HuH-7 (cell line): ENCODE measurements at places on chromosomes 11 and 22.

GRCh38 chr11:92554688-92555087, 330.1 kb downstream of the FAT3 start:
- no peak for DNase-seq

GRCh38 chr22:48579043-48579927, 1248.4 kb downstream of the BRD1 start:
- no peak for DNase-seq

- DNase-seq: no peak
Measured at GRCh38 chr11:57477507-57478189, 17.3 kb downstream of the RTN4RL2 start.

- no peak for DNase-seq
Measured at GRCh38 chr22:23908587-23909205, 14.5 kb downstream of the MIF start.

DNA sequence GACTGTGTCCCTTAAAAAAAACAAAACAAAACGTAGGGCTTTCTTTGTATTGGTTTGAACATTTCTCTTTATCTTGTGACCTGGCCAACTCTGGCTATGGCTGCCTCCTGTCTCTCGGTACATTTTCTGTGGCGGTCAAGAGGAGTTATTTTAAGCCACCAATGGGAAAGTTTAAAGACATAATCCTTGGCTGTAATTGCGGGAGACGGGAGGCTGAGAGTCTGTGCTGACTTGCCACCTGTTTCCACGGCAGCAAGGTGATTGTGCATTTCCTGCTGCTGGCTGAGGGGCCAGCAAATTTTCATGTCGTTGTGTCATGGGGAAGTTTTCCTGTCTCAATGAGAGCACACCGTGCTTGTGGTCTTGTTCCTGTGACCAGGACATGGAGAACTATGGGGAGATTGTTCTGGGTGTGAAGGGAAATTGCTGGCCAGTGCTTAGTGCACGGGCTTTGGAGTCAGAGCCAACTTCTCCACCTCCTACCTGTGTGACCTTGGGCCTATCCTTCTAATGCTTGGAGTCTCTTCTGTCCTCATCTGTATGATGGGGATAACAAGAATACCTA, 11.0 kb downstream of the PTPRJ start:
- no peak for DNase-seq

DNA sequence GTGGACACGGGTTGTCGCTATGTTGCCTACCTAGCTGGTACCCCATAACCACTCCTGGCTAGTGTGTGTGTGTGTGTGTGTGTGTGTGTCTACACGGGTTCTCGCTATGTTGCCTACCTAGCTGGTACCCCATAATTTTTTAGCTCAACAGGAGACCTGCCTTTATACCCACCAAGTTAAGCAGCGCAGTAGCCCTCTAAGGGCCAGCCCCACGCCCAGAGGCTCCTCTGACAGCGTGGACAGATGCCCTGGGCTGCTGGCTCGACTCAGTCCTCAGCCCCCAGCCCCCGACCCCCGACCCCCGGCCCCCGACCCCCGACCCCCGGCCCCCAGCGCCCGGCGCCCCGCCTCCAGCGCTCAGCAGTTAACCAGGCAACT, 351 bp upstream of the AKIP1 start:
- no peak for DNase-seq

DNA sequence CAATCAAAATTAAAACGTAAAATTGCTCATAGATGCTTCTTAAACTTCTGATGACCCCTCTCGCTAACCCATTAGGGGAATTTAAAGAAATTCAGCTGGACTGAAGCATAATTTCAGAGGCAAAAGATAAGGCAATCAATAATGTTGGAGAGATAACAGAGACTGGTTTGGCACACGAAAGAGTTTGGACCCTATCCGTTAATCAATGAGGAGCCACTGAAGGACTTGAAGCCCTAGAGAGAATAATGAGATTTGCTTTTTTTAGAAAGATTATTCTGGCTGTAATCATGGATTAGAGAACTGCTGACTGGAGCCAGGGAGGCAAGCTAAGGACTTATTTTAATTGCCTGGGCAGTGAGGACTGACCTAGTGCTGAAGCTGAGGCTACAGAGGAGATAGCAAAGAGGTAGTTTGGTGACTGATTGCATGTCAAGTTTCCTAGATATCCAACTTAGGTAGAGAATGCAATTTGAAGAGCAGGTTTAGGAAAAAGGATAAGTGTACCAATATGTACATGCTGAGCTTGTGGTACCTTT, 11.9 kb upstream of the ARHGAP42 start:
- no peak for DNase-seq

DNA sequence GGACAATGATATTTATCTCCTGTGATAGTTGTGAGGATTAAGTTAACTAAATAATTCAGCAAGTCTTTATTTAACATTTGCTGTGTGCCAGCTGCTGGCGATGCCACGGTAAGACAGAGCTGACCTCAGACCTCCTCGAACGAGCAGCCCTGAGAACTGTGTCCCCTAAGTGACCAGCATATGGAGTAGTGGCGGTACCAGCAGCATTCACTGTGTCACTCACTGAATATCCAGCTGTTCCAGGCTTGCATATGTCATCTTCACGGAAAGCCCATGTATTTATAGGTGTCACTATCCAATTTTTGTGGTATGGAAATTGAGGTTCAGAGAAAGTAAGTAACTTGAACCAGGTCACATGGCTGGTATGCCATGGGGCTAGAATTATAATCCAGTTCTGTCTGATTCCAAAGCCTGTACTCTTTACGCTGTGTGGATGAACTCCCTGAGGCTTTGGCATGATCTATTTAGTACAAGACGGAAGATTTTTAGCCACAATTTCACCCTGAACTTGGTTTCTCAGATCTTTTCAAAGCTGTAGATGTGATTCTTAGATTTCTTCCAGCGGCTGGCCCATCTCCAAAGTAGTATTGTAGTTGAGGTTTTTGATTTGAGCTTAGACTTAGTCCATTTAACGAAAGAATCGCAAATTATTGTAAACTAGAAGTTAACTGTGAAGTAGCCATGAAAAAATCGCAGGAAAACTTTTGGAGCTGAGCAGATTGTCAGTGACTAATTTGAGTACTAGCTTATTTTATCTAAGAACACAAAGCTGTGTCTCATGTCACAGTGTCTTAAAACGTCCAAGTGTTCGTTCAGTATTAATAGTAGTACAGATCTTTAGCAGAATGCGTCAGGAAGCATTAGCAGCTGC, 49.4 kb upstream of the MYO18B start:
- no peak for DNase-seq

DNA sequence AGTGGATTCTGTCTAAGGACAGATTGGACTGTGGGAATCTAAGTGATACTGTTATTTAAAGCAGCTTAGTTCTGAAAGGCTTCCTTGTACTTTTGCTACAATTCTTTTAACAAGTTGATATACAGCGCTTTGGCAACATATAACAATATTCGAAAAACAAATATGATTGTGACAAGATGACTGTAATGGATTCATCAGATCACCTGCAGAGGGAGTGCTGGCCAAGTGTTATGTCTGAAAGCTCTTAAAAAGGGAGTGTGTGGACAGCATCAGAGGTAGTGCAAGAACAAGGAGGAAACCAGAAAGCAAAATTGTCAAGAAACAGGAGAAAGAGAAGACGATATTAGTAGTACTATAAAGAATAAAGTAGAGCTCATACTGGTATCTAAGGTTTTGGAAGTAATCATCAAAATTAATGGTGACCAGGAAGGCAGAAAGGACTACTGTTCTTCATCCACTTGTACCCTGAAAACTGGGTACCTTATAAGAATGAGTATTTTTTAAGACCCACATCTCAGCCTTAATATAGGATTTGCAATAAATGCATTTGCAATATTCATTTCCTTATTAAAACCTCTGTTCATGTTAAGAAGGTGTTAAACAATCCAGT, 1112.0 kb upstream of the CCDC90B start:
- DNase-seq: peak; percentile 6

- no peak for DNase-seq
Measured at GRCh38 chr11:124081483-124081882, 33.8 kb upstream of the VWA5A start.

- no peak for DNase-seq
Measured at GRCh38 chr11:86062719-86063118, 6.2 kb downstream of the PICALM start.

- DNase-seq: no peak
Measured at GRCh38 chr11:68549789-68550484, 89.4 kb downstream of the PPP6R3 start.

DNA sequence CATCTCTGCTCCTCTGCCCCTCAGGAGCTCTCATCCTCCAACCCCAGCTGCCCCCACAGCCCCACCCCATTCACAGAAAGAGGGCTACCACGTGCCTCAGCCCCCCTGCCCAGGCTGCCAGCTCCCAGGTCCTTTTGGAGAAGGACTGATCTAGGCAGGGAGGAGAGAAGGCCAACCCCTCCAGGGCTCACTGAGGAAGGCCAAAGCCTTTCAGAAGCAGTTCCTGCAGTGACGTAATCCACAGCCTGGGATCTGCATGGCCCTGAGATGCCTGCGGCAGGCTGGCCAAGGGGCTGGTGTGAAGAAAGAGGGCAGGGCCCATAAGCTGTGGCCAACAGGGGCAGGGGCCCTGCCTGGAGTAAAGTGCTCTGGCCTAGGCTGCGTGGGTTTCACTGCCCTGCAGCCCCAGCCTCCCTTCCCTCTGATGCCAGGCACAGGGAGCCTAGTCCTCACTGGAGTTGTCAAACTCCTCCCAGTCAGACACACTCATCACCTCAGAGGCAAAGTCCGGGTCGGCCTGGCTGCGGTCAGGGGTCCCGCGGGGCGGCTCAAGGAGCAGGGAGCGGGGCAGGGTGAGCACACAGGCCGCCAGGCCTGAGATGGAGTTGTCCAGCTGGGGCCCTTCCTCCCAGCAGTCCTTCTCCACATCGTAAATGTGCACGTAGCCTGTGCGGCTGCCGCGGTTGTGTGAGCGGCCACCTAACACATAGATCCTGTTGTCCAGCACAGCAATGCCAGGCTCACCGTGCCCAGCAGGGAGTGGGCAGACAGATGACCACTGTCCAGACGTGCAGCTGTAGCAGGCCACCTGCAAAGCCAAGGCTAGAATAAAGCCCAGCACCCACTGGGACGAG, 4.2 kb upstream of the SCARF2 start:
- DNase-seq: no peak

- no peak for DNase-seq
Measured at GRCh38 chr11:99160447-99160846, 139.7 kb downstream of the CNTN5 start.

DNA sequence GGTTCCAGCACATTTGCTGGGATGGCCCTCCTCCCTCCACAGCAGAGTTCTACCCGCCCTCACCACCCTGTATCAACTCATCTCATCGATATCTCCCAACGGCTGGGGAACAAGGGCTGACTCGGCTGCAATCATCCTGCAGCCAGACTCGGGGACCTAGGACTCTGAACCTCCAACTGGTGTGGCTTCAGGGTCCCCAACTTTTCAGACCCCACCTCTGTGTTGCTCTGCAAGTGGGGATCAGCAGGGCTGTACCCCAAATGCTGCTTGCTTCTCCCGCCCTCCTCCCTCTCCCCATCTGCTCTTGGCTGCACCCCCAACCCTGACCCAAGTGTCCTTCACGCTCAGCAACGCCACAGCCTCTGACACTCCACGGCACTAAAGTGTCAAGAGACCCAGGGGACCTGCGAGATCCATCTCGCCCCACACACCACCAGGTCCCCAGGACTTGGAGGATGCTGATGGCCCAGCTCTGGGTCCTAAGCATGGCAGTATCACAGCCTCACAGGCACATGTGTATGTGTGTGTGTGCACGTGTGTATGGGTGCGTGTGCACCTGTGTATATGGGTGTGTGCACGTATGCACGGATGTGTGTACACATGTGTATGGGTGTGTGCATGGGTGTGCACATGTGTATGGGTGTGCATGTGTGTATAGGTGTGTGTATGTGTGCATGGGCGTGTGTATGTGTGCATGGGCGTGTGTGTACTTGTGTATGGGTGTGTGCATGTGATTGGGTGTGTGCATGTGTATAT, 26.4 kb downstream of the KCNQ1 start:
- DNase-seq: no peak

DNA sequence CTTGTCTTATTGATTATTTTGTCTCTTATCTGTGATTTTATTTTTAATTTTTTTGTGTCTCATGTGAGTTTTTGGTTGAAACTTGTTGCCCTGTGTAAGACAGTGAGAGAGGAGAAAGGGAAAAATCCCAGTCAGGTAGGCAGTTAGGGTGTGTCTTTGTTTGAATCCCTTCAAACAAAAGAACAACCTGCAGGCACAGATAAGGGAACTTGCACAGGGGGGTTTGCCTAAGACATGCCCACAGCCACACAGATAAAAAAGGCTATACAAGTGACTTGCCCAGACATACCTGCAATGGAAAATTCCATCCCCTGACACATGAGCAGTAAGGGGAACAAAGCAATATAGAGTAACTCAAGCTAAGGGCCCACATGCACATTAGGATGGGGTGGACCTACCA, 127.8 kb upstream of the PLET1 start:
- no peak for DNase-seq

- DNase-seq: no peak
Measured at GRCh38 chr11:122107566-122107965, 8.4 kb downstream of the BLID start.

- DNase-seq: no peak
Measured at GRCh38 chr11:44017443-44018126, 30.2 kb upstream of the ACCSL start.

GRCh38 chr22:41525450-41526225, 18.6 kb downstream of the POLR3H start:
- DNase-seq: no peak

GRCh38 chr11:103450241-103450640, 341.0 kb downstream of the DYNC2H1 start:
- DNase-seq: no peak

- DNase-seq: no peak
Measured at GRCh38 chr11:70126494-70126893, 48.4 kb downstream of the ANO1 start.

GRCh38 chr22:49647627-49648026, 180.0 kb downstream of the BRD1 start:
- DNase-seq: no peak

- no peak for DNase-seq
Measured at GRCh38 chr11:42161886-42162285, 702.4 kb upstream of the LRRC4C start.

- DNase-seq: no peak
Measured at GRCh38 chr11:88814076-88814475, 251.7 kb downstream of the GRM5 start.

DNA sequence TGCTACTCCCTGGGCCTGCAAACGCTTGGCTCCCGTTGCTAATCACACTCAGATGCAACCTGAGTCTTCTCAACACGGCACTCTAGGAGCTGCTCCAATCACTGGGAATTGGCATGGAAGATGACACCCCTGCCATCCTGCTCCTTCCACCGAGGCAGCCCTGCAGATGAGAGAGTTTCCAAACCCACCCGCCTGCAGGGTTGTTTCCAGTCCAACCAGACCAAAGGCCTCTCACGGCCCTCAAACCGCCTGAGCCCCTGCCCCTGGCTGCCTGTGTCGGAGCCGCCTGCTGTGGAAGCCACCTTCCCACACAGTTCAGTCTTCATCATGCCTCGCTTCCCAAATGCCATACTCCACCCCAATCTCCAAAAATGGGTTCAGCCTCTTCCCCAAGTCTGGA, 36.8 kb upstream of the TP53I11 start:
- DNase-seq: no peak
